Esophagus squamous epithelium (tissue), 5 donors: ENCODE measurements at places on chromosomes 1 and 21.
A peak's percentile ranks its signal among the peaks of the same experiment; 100 is the strongest.

DNA sequence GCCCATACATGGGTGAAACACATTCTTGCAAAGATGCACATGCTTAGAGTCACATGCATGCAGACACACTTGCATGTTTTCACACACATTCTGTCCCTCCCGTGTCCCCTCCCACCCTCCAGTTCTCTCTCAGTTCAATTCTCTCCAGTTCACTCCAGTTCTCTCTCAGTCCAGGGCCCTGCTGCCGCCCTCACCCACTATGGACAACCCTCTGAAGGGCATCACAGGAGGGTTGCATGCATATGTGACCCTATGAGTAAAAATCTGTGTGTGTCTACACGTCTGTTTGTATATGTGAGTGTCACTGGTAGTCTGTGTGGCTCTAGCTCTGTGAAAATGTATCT is 21.8 kb upstream of the ADGRB2 start:
- no peak for DNase-seq

DNA sequence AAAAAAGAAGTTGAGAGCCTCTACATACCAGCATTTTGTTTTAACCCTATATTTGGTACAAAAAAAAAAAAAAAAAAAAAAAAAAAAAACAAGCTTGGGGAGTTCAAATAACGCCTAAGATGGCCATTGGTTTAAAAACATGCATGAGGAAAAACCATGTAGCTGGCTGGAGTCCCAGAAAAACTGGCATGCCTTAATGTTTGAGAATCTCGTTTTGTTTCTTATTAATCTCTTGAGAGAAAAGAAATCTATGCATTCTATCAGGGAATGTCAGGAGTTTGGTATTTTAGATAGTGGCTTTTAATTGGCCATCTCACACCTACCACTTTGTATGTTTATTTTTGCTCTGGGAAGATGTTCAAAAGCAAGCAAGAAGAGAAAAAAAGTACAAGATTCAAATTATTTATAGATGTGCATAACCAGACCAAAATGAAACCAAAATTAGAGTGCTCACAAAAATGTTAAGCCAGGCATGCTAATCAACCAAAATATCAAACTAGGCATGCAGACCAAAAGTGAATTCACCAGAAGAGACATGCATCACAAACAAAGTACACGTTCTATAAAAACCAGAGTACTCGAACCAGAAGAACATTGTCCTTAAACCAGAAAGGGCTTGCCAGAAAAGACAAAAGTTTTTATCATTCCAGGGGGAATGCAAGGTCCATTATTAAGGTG is 156.6 kb downstream of the AK5 start:
- DNase-seq = no peak

DNA sequence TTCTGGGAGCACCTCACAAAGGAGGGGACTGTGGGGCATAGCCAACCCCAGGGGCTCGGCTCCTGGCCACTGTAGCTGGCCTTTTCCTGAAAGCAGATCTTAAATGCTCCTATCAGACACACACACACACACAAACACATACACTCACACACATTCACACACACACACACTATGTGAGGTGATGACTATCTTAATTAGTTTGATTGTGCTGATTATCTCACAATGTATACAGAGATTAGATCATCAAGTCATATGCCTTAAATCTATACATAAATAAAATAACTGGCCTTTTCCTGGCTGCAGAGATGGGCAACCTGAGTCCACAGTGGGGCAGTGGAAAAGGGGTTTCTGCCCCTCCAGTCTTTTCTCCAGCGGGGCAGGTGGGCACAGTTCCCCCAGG is 27.1 kb downstream of the LGR6 start:
- no peak for DNase-seq

DNA sequence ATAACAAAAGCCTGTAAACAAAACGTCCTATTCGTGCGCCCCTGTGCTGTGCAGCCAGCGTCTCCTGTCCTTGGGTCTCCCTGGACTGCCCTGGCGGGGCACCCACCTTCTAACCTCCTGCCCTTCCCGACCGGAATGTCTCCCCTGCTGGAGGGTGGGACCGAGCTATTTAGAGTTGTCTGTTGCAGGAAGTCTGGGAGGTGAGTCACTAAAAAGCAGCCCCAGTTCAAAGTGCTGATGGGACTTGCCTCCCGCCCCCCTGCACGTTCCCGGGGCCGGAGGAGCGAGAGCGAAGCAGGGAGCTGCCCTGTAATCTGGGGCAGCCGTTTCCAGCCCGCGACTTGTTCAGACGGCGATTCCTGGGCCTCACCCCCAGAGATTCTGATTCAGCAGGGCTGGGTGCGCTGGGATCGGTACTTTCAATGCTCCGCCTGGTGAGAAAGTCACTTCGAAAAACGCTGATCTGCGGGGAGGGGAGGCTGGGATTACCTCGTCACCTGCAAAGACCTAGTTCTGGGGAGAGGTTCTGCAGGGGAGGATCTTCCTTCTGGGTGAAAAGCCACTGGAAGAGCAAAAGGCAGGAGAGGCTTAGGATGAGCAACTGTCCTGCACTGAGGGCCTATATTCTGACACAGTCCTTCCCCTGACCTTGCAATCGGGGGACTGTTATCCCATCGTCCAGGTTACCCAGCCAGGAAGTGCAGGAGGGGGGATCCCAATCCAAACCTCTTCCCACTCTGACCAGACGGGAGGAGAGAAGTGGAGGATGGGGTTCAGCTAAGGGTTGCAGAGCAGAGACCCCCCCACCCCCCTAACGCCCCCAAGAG is 1.2 kb upstream of the DHRS3 start:
- DNase-seq = no peak

DNA sequence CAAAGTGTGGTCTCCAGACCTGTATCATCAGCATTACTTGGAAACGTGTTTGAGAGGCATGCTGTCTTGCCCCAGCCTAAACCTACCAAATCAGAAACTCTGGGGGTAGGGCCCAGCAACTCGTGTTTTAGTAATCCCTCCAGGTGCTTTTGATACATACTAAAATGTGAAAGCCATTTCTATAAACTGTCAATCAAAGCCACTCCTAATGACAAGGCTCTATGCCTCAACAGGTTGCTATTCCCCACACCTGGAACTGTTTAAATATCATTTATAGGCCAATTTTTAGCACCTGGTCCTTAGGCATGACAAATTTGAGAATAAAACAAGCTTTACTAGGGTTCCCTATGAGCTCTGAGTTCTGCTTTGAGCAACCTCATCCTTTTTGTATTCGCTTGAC is 158.7 kb upstream of the NR5A2 start:
- no peak for DNase-seq

DNA sequence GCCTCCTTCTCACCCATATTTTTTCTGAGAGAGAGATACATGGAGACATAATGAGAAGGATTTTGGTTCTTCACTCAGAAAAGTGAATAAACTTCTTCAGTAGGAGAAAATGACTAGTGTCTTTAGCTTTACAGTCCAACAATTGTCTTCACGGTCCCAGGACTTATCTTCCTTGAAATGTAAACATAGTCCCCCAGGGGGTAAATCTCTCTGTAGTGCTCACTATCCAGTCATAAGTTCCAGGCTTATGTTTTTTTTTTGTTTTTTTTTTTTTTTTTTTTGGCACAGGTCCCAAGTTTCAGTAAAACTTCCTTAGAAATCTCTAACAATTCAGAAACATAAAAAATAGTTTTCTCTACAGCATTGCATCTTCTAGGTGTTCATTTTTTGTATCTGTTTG is 890.2 kb upstream of the B3GALT2 start:
- no peak for DNase-seq

GRCh38 chr1:106998431-106999002 is 58.0 kb upstream of the PRMT6 start:
- DNase-seq = no peak

- no peak for DNase-seq
These were observed 540.0 kb downstream of the OMA1 start for GRCh38 chr1:58006421-58007046.

GRCh38 chr1:154938604-154939399 is 2.3 kb upstream of the PMVK start:
- DNase-seq = no peak

DNA sequence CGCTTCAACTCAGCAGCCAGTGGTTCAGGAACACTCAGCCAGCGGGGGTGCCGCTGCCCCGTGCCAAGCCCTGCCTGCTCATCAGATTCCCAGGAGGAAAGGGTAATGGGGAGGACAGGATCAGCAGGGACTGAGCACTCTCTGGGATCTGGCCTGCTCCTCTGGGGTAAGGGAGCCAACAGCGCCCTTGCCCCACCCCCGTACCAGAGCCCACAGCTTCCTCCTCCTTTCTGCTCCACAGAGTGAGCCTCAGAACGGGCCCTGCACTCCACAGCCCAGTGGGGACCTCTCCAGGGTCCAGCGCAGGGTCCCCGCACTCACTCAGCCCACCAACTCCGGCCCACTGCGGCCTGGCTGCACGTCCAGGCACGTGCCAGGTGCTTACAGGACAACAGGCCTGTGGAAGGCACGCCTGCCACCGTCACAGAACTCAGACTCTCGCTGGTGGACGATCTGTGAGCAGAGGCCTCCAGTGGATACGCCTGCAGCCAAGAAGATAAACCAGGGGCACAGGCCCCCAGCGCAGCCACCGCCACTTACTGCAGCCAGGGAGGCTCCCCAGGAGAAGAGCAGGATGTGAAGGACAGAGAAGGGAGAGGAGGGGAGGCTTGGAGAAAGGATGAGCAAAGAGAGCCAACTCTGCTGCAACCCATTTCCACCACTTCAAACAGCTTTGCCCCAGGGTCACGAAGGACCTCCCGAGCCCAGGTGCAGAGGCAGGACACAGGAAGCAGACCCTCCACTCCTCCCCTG is 2.1 kb downstream of the MEGF6 start:
- no peak for DNase-seq

GRCh38 chr1:39088658-39089057 is 62.5 kb downstream of the NDUFS5 start:
- no peak for DNase-seq

DNA sequence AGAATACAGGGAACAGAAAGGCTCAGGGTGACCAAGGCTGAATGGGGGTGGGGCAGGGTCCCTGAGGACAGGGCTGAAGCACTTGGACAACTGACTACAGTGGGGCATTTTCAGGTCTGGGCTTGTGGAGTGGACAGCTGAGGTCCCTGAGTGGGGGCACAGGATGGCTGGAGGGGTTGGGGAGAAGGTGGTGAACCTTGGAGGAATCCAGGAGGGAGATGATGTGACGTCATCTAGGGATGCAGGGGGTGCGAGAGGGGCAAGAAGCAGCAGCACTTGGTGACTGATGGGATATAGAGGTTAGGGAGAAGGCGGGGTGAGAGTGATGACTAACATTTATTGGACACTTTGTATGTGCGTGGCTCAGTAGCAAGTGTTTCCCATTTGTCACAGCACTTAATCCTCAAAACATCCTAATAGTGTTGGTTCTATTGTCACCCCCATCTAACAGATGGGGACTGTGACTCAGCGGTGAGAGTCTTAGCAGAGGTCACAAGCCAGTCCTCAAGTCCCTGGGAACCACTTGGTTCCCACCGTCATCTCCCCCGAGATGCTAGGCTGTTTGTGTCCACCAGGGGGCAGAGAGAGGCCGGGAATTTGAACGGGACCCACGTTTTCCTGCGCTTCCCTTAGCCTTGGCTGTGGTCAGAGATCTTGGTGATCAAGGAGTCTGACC is 27.9 kb upstream of the BMP8B start:
- DNase-seq = peak; percentile 33

GRCh38 chr1:149937759-149938158 is 1.1 kb upstream of the MTMR11 start:
- DNase-seq = no peak

DNA sequence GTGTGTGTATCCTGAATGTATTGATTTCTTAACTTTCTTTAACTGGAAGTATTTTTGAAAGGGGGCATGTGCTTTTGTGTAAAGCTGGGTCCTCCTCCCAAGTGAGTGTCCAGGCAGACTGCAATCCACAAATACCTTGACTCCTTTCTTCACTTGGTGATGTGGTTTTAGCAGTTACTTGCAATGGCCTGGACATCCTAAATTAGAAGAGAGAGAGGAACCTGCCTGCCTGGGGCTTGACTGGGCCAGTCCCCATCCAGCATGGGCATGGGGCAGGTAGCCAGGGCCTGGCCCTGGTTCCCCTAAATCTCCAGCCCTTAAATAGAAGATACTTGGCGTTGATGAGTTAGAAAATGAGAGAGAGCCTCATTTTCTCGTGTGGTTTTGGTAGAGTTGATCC is 159.7 kb downstream of the PGBD5 start:
- DNase-seq = no peak

GRCh38 chr1:218525451-218526197 is 180.5 kb downstream of the TGFB2 start:
- DNase-seq = no peak

DNA sequence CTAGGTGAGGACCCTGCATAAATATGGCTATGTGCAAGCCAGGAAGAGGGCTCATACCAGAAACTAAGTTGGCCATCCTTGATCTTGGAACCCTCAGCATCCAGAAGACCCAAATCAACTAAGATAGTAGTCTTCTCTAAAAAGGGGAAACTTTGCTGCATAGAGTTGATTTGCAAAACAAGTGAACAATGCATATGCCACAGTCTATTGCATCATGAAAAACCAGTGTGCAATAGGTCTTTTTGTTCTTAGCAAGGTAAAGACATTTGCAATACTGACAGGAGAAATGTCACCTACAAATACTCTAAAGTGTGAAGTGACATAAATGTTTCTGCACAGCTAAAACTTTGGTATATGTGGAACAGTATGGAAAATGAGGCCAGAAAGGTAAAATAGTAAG is 2.0 kb upstream of the IFI16 start:
- DNase-seq = no peak

DNA sequence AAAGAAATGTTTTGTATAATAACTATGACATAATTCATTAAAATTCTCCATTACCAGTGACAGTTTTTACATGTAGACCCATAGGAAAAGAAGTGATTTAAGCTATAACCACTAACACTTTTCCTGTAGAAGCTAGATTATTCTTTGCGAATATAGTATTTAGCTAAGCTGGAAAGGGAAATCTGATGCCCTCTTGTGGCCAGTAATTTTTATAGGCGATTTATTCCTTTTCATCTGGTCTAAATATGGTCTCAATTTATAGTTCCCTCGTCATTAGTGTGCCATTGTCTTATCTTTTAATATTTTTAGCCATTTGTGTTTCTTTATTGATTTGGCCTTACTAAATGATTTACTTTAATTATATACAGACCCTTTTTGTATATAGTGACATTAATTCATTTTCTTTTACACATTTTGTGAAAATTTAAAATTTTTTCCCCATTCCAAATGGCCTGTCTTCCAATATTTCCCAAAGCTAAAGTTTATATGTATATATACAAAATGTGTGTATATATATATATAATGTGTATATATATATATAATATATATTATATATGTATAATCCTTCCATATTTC is 26.7 kb downstream of the BTG3 start:
- DNase-seq = no peak

GRCh38 chr1:183287191-183287675 is 101.2 kb downstream of the LAMC2 start:
- no peak for DNase-seq

- no peak for DNase-seq
These were observed 12.5 kb downstream of the CSDE1 start for GRCh38 chr1:114745291-114745690.
